Spinal cord (tissue), 10 donors: ENCODE measurements at places on chromosomes 6 and 20. TPM values are rescaled to one million over a fixed set of nuclear protein-coding genes. Genes with fewer than 3 reads are reported as not detected.
A peak's percentile ranks its signal among the peaks of the same experiment; 100 is the strongest.

F13A1 gene
- total RNA-seq, result 43.1 TPM

ASIP gene
- total RNA-seq, result 3.5 TPM

HLA-F gene
- 12.7 TPM for total RNA-seq

RAET1L gene
- not detected for total RNA-seq

TREM2 gene
- total RNA-seq, result 25.9 TPM

MCCD1 gene
- not detected for total RNA-seq

MLIP gene
- 28.6 TPM for total RNA-seq

DNA sequence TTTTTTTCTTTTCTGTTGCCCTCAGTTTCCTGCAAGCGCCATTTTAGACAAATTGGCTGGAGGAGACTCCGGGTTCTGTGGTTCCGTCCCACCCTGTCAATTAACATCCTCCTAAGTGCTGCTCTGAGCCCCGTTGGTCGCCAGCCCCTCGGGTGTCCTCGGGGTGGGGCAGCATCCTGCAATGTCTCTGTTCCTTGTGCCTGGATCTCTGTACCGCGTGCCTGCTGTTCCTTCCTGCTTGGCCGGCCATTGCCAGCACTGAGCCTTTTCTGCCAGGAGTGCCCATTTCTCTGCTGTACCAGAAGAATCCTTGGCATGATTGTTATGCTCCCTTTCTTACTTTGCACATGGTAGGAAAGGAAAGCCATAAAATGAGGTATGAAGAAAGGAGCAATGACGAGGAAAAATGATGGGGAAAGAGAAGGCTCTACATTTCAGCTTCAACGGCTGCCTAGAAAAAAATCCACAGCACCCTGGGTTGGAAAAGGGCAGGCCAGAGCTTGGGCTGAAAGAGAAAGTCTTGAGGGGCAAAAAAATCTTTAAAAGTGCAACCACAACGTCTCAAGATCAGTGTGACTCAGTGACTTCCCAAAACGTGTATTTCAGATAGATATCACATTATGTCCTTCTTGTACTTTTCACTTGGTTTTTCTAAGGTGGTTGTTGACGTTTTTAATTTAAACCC lies 256.7 kb downstream of the CLIC5 start:
- no peak overlapping the region for H3K27ac ChIP-seq
- no peaks in the 10 kb centered on the region for H3K27me3 ChIP-seq
- no peak overlapping the region for H3K4me3 ChIP-seq
- no peaks in the 10 kb centered on the region for H3K36me3 ChIP-seq
- no peak for DNase-seq

- H3K27me3 ChIP-seq, result no peaks in the 10 kb centered on the region
- H3K4me3 ChIP-seq, result no peak overlapping the region
- peak overlapping the region; percentile 10 for H3K27ac ChIP-seq
- H3K4me1 ChIP-seq, result no peaks in the 10 kb centered on the region
- DNase-seq, result no peak
Measured at GRCh38 chr6:13075141-13075845, 253.0 kb downstream of the TBC1D7 start.

- no peak overlapping the region for H3K27ac ChIP-seq
- no peak for DNase-seq
- no peaks in the 10 kb centered on the region for H3K27me3 ChIP-seq
- no peak overlapping the region for H3K4me3 ChIP-seq
Measured at GRCh38 chr20:56527521-56527920, 3.0 kb downstream of the FAM209A start.

GRCh38 chr6:137549106-137549505 lies 54.9 kb upstream of the OLIG3 start:
- H3K4me1 ChIP-seq, result no peaks in the 10 kb centered on the region
- no peak overlapping the region for H3K27ac ChIP-seq
- DNase-seq, result no peak
- peaks cover 7% of the 10 kb centered on the region for H3K27me3 ChIP-seq
- H3K36me3 ChIP-seq, result no peaks in the 10 kb centered on the region
- H3K4me3 ChIP-seq, result no peak overlapping the region

DNA sequence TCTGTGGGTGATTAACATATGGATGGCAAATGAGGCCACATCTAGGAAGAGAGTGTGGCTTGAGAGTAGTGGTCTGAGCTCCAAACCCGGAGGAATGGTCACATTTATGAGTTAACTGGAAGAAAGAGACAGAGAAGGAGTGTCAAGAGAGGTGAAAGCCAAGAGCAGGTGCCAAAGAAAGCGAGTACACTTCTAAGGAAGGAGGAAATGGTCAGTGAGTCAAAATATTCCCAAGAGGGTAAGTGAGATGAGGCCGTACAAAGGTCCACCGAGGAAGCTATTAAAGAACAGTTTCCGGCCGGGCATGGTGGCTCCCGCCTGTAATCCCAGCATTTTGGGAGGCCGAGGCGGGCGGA lies 104.5 kb upstream of the RNF24 start:
- no peaks in the 10 kb centered on the region for H3K36me3 ChIP-seq
- no peaks in the 10 kb centered on the region for H3K4me1 ChIP-seq
- no peaks in the 10 kb centered on the region for H3K27me3 ChIP-seq
- H3K27ac ChIP-seq, result no peak overlapping the region
- DNase-seq, result no peak
- H3K4me3 ChIP-seq, result no peak overlapping the region

- no peak for DNase-seq
- no peaks in the 10 kb centered on the region for H3K36me3 ChIP-seq
- H3K27me3 ChIP-seq, result no peaks in the 10 kb centered on the region
- peaks cover 52% of the 10 kb centered on the region for H3K4me1 ChIP-seq
Measured at GRCh38 chr6:27893836-27894807, 18.1 kb downstream of the OR2B2 start.

- no peaks in the 10 kb centered on the region for H3K27me3 ChIP-seq
- H3K4me3 ChIP-seq, result no peak overlapping the region
- no peaks in the 10 kb centered on the region for H3K36me3 ChIP-seq
- no peak for DNase-seq
- no peaks in the 10 kb centered on the region for H3K4me1 ChIP-seq
Measured at GRCh38 chr6:165098165-165098564, 211.2 kb downstream of the C6orf118 start.

DNA sequence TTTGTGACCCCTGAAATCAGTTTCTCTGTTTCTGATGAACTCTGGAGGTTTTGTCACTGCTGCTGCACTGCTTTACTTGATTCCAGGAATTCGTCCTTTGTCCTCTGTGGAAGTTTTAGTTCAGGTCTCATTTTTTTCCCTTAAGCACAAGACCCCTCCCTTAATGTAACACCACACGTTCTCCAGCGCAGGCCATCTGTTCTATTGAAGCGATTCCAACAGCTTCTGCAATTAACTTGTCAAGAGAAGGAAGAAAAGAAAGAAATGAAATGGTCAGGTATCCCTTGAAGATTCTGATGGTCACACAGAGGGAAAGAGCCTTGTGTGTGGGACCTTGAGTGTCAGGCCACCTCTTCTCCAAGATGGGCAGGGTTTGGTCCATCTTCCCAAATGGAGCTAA lies 7.8 kb upstream of the MAS1L start:
- H3K4me1 ChIP-seq, result no peaks in the 10 kb centered on the region
- DNase-seq, result peak; percentile 51
- H3K4me3 ChIP-seq, result no peak overlapping the region
- H3K36me3 ChIP-seq, result no peaks in the 10 kb centered on the region
- no peak overlapping the region for H3K27ac ChIP-seq

DNA sequence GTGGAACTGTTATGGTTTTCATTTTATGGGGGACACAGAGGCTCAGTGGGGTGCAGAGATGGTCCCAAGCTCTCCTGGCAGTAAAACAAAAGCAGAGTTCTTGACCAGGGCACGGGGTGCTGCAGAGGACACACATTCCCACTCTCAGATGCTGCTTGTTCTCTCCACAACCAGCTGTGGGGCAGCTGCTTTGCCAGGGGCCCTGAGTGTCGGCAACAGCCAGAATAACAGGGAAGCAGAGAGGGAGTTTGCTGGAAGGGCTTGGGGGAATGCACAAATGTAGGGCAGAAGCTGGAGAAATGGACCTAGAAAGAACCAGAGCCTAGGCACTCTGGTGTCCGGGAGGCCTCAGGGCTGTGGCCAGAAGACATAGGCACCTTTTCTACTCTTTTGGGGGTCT lies 93.7 kb downstream of the CDH26 start:
- H3K27me3 ChIP-seq, result no peaks in the 10 kb centered on the region
- no peak overlapping the region for H3K4me3 ChIP-seq
- H3K27ac ChIP-seq, result no peak overlapping the region
- DNase-seq, result no peak
- H3K4me1 ChIP-seq, result peaks cover 7% of the 10 kb centered on the region
- H3K36me3 ChIP-seq, result no peaks in the 10 kb centered on the region

DNA sequence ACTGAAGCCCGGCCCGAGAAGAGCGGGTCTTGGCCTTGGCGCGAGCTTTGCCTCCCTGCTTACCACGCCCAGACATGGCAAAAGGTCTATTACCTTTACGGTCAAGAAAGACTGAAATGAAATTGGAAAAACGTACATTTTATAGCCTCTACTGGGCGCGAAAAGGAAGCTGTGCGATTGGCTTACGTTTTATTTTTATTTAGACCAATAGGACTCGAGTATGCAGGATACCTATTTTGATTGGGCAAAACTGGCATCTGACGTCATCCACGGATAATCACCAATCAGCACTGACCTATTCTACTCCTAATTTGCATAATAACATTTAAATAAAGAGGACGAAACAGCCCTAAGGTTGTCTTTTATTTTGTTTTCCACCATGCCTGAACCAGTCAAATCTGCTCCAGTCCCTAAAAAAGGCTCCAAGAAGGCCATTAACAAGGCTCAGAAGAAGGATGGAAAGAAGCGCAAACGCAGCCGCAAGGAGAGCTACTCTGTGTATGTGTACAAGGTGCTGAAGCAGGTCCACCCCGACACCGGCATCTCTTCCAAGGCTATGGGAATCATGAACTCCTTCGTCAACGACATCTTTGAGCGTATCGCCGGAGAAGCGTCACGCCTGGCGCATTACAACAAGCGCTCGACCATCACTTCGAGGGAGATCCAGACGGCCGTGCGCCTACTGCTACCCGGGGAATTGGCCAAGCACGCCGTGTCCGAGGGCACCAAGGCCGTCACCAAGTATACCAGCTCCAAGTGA lies 97.4 kb downstream of the OR2B2 start:
- no peaks in the 10 kb centered on the region for H3K27me3 ChIP-seq
- peaks cover 16% of the 10 kb centered on the region for H3K4me1 ChIP-seq
- DNase-seq, result no peak
- H3K27ac ChIP-seq, result peak overlapping the region; percentile 97
- no peaks in the 10 kb centered on the region for H3K36me3 ChIP-seq

DNA sequence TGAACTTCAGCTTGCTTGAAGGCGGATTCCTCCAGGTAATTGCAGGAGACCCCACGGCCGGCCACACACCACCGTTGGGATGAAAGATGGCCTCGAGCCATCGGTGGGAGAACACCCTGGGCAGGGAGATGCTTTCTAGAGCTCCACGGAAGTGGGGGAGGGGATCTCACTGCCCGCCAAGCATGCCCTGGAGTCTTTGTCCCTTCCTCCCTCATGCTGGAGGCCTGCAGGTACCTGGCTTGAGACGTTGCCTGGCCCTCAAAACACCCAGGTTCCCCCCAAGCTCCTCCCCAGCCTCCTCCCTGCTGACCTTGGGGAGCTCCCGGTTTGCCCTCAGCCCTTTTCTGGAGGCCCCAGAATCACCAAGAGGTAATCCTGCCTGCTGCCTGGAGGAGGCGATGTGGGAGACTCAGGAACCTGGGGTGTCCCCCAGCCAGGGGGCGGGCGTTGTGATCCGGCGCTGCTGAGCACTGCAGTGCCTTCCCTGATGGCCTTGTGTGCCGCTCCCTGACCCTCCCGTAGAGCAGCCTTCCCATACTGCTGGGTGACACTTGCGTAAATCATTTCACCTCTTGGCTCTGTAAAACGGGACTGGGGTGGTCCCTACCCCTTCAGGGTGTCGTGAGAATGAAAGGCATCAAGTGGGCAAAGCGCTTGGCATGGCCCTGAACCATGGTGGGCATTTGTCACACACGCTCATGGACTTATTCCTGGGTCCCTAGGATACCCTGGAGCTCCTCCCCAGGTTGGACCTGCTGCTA lies 91.4 kb downstream of the CEBPB start:
- H3K4me1 ChIP-seq, result peaks cover 35% of the 10 kb centered on the region
- H3K27ac ChIP-seq, result no peak overlapping the region
- H3K27me3 ChIP-seq, result no peaks in the 10 kb centered on the region

DNA sequence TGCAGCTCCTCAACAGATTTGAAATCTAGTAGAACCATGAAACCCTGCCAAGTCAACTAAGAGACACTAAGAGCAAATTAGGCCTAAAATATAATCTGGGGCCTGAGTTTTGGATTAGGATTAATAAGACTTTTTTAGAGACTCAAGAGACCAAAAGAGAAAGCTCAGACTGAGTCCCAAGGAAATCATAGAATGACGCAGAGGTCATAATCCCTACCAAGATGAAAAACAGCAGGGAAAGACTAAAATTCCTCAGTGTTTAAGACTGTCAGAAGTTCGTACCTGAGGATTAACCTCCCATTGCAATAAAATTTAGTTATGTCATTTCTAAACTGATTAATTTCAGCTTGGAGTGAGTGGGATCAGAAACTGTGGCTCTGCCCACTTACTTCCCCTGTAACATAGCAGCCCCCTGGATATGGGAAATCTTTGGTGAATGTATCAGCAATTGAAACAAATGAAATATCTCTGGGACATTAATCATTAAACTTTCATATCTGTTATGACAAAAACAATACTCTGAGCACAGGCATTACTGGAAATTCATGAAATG lies 200.3 kb downstream of the EDN1 start:
- no peaks in the 10 kb centered on the region for H3K4me1 ChIP-seq
- no peak for DNase-seq
- no peaks in the 10 kb centered on the region for H3K27me3 ChIP-seq
- no peaks in the 10 kb centered on the region for H3K36me3 ChIP-seq
- H3K4me3 ChIP-seq, result no peak overlapping the region
- no peak overlapping the region for H3K27ac ChIP-seq

- no peaks in the 10 kb centered on the region for H3K27me3 ChIP-seq
- peaks cover 18% of the 10 kb centered on the region for H3K36me3 ChIP-seq
- H3K4me3 ChIP-seq, result no peak overlapping the region
- DNase-seq, result no peak
Measured at GRCh38 chr20:5779071-5779900, 29.1 kb downstream of the SHLD1 start.

GRCh38 chr20:37911261-37911660 lies 8.3 kb downstream of the VSTM2L start:
- H3K36me3 ChIP-seq, result peaks cover 7% of the 10 kb centered on the region
- no peaks in the 10 kb centered on the region for H3K27me3 ChIP-seq
- peaks cover 92% of the 10 kb centered on the region for H3K4me1 ChIP-seq
- no peak for DNase-seq
- no peak overlapping the region for H3K27ac ChIP-seq

GRCh38 chr6:139014945-139015344 lies 13.6 kb upstream of the ABRACL start:
- no peak overlapping the region for H3K4me3 ChIP-seq
- H3K27me3 ChIP-seq, result no peaks in the 10 kb centered on the region
- H3K36me3 ChIP-seq, result no peaks in the 10 kb centered on the region
- DNase-seq, result no peak

DNA sequence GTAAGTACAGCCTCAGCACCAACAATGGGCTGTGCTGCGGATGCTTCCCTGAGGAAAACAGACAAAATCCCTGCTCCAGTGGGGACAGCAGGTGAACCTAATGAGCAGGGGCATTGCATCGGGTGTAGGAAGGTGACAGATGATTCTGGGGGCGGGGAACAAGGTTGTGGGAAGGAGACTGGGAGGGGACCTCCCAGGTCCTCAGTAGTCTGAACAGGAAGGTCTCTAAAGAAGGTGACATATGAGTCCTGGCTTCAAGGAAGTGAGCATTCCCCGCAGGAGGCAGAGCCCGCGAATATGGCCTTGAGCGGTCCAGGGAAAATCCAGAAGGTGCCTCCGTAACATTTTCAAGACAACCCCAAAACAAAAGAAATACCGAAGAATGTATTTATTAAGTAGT lies 19.4 kb downstream of the ULBP1 start:
- no peaks in the 10 kb centered on the region for H3K4me1 ChIP-seq
- H3K27me3 ChIP-seq, result peaks cover 81% of the 10 kb centered on the region
- no peak overlapping the region for H3K4me3 ChIP-seq
